Activated T-cell treated with anti-CD3 and anti-CD28 coated beads, Interleukin-2, amount 50 U/mL, for 48 hours (primary cell): ENCODE measurements at places on chromosomes 16 and 17.
A peak's percentile ranks its signal among the peaks of the same experiment; 100 is the strongest.

DNA sequence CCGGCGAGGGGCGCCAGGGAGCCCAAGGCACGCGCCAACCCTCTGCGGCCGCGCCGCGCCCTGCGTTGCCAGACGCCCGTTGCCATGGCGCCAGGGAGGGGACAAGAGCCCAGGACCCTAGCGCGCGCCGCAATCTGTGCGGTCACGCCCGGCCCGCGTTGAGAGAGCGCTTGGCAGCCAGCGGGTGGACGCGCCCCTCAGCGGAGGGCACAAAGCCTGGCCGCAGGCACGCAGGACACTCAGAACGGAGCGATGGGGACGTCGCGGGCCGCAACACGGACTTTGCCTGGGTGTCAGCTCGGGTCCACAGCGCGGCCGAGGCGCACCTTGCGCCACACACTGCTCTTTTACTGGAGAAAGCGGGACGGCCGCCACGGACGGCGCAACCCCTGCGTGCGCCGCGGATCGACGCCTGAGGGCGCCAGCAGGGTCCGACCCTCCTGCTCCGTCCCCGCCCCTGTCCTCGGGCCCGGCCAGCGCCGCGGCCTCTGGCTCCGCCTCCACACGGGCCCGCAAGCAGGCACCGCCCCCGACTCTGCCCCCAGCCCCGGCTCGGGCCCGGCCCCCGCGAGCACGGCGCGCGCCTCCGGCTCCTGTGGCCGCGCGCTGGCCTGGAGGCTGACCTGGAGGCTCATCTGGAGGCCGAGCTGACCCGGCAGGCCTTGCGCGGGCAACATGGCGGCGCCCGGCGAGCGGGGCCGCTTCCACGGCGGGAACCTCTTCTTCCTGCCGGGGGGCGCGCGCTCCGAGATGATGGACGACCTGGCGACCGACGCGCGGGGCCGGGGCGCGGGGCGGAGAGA, at the start of gene GFER:
Gene GFER (plus strand): TSS at position 650 of the 803 bp plus-strand sequence. CDS start 26 bp downstream, at position 676.
- DNase-seq: peak; percentile 89

DNA sequence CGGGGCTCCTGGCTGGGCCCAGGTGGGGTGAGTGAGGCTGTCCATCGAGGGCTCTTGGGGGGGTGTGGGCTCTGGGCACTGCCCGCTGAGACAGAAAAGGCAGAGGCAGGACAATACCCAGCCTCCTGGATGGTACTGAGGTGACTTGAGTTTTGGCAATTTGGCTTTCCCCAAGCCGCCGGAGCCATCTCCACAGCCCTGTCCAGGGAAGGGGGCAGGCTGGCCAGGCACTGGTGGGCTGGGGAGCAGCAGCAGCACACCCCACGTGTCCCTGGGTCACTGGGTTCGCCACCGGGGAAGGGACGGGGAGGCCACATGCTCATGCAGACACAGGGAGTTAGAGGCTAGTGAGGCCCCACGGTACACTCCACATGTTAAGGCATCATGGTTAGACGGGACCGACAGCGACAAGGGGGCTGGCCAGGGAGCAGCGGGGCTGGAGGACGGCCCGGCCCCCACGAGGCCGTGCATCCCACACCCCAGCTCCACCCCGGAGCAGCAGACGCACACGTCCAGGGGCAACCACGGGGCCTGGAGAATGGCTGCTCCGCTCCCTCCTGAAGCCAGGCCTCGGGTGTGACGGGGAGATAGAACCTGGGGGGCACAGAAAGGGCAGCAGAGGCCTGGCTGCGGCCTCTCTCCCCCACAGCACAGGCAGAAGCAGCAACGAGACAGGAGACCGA, 3.0 kb downstream of the ARHGDIA start:
- no peak for DNase-seq

- no peak for DNase-seq
These were observed 4.7 kb upstream of the GPRC5C start for GRCh38 chr17:74427048-74427762.

GRCh38 chr17:19317359-19318095, 45.0 kb downstream of the B9D1 start:
- DNase-seq: no peak

DNA sequence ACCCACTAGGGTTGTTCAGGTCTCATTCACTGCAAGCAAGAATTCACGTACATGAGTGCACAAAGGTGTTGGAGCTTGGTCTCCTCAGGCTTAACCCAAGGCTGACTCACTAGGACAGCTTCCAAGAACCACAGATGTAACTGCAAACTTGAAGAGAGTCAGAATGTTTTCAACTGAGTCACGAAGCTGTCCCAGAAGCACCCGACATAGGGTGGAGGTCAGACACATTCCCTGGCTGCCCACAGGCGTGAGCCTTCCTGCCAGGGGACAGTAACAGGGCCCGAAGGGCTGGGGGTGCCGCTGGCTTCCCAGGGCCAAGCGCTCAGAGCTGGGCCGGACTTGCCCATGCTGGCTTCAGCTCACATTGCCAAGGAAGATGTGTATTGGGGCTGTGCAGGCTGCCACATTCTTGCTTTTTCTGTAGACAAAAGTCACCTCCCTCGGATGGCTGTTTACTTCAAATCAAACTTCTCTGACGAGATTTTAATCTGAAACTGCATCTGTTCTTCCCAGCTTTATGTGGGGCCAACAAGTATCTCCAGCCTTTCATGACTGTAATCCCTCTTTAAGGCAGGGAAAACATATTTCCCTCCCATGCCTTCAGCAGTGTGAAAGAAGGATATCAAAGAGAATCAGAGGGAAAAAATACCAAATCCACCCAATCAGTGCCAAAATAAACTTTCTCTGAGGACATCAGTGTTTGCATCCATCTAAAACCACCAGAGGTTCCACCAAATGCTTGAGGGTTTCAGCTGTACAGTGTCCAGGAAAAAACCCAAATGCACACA, 14.3 kb downstream of the CMTM3 start:
- DNase-seq: no peak

- DNase-seq: no peak
These were observed 164.9 kb downstream of the BANP start for GRCh38 chr16:88116121-88116520.

GRCh38 chr16:21598701-21599121, 666 bp upstream of the METTL9 start:
- no peak for DNase-seq

GRCh38 chr17:45893725-45894021, 681 bp upstream of the MAPT start:
- no peak for DNase-seq

DNA sequence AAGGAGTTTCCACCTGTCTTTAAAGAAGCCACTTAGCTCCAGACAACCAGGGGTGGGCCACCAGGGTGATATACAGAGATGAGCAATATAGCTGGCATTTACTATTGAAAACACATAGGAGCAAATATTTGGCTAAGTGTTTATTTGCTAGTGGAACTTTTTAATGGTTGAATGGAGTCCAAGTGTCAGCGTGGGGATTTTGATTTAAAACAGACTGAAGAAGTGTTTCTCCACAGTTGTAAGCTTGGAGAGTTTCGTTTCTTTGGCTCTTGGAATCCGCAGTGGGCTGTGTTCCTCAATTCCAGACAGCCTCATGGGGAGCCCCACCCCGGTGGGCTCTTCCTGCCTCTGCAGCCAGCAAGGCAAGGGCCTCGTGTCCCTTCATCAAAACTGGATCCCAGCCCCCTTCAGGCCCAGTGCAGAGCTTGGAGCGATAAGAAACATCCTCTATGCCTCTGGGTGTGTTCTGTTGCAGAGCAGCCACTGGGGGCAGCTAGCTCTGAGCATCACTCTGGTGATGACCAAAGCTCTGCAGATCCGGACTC, 36.1 kb downstream of the NOG start:
- peak; percentile 21 for DNase-seq

DNA sequence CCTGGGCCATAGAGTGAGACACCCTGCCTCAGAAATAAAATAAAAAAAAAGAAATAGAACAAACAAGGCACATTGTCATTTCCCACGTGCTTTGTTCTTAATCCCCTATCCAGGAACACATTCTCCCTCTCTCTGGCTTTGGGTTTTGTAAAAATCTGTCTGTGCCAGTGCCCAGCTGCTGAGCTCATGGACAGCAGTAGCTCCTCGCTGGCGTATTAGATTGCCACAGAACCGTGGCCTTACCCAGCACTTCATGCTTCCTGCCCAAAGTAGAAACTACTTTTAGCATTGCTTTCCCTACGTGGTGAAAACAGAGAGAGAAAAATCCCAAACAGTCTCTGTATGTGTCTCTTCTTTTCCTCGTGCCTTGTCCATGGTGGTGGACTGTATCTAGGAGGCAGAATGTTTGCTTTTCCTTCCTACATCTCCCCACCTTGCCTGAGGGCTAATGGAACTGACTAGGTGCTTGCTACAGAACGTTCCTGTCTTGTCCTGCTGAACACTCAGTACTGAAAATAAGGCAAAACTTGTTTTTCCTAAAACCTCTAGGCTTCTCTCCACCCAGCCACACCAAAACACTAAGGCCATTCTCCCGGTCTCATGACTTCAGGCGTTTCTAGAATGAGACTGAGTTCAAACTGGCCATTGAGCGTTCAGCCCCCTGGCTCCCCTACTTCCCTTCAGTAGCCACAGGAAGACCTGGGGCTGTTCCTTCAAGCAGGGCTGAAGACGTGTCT, 26.1 kb downstream of the MNT start:
- DNase-seq: no peak

GRCh38 chr17:73401911-73402310, 90.1 kb upstream of the CDC42EP4 start:
- peak; percentile 23 for DNase-seq

GRCh38 chr17:37742116-37742761, 2.6 kb downstream of the HNF1B start:
- DNase-seq: peak; percentile 33

GRCh38 chr17:69018022-69018615, 42.6 kb downstream of the ABCA9 start:
- no peak for DNase-seq

GRCh38 chr16:85754413-85754812, 3.5 kb upstream of the C16orf74 start:
- DNase-seq: no peak

GRCh38 chr17:82152114-82152513, 54.1 kb upstream of the FASN start:
- no peak for DNase-seq

DNA sequence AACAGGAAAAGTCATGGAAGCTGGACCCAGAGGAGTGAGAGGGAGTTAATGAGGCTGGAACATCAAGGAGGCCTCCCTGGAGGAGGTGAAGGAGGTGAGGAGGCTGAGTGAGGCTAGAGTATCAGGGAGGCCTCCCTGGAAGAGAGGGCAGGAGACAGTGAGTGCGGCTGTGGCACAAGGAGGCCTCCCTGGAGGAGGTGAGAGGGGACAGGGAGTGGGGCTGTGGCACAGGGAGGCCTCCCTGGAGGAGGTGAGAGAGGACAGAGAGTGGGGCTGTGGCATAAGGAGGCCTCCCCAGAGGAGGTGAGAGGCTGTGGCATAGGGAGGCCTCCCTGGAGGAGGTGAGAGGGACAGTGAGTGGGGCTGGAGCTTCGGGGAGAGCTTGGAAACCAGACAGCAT, 5.5 kb downstream of the CAMKK1 start:
- DNase-seq: no peak

DNA sequence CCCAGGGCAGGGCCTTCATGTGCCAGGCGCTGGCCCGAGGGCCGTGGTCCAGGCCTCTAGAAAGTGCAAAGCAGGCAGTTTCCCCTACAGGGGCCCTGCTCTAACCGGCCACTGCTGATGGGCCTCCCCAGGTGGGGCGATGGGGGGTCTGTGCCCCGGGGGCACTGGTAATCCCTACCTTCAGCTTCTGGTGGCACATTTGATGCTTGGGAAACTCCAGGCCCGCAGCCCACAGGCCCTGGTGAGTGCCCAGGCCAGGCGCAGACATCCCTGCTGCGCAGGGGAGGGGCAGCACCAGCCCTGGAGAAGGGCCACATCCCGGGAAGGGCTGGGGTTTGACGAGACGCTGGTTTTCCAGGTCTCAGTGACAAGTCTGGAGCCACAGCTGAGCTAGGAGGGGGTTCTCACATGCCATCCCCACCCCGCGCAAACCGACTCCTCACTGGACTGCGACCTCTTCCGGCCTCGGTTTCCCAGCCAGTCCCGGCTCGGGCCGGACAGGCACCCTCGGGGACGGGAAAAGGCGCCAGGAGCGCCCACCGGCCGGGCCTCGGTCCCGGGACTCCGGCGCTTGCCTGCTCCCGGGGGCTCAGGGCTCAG, 1.6 kb downstream of the DOC2B start:
- DNase-seq: no peak

DNA sequence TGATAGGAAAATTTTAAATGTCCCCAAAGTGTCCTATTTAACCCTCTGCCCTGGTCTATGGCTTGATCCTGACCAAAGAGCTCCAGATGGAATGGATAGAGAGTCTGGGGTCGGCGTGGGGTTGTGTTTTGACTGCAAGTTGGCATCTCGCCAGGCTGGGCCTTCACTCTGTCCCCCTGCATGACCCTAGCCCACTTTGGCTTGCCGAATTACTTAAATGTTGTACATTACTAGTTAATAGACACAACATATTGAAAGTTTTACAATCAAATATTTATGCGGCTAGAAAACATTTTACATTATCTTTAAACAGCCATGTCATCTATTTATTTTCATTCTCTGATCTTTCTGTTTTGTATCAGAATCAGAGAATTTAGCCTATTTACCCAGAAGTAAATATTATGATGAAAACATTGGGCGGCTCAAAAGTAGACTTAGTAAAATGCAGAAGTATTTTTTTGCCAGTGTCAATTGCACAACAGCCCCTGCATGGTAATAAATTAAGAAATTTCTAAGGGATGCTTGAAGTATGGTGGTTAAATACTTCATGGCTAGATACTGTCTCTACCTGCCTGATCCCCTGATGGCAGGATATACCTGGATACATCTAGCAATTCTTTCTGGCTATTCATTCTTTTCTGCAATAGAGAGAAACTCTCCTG, 18.8 kb upstream of the MYOCD start:
- no peak for DNase-seq

DNA sequence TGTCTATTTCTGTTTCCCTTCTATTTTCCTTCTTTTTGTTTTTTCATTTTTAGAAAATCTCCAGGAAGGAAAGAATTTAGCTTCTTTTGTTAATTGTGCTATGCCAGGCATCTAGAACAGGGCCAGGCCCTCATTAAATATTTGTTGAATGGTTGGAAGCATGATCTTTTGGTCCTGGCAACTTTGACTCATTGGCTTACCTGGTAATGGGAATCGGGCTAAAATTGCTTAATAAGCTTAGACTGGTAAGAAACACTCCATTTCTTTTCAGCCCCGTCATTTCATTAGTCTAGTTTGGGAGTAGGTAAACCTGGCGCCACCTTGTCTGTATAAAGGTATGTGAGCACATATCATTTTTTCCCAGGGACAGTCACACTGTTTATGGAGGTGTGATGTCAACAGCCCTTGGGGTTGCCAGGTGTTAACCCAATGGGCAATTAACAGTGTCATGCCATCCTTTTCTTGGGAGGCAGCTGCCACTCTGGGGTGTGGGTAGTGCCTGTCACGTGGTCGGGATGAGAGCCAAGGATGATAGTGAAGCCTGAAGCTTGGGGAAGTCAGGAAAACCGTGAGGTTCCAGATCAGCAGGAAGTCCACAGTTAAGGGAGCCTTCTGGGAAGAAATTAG, 9.5 kb upstream of the NDEL1 start:
- DNase-seq: no peak

- DNase-seq: no peak
These were observed 5.5 kb downstream of the PCGF2 start for GRCh38 chr17:38742411-38743308.

- no peak for DNase-seq
These were observed 88.9 kb upstream of the HLF start for GRCh38 chr17:55175788-55176427.
